ENCODE measurements at places on chromosomes 12 and 14. TPM values are rescaled to one million over a fixed set of nuclear protein-coding genes. Genes with fewer than 3 reads are reported as not detected.

Gene GPRC5D
- not detected for total RNA-seq

Gene OAS1
- 20.5 TPM for total RNA-seq

Gene SERPINA12
- total RNA-seq: not detected

Gene SLC38A1
- total RNA-seq: 10.7 TPM

Gene ETFBKMT
- 4.8 TPM for total RNA-seq

Gene RPL10L
- total RNA-seq: not detected

Gene CLEC4C
- total RNA-seq: 0.33 TPM

Gene NGB
- total RNA-seq: not detected

Gene SIX4
- total RNA-seq: 0.93 TPM

Gene CGRRF1
- 4.9 TPM for total RNA-seq

Gene TBC1D30
- total RNA-seq: 2.2 TPM

Gene PLD4
- 14.5 TPM for total RNA-seq

Gene HAL
- 125 TPM for total RNA-seq

Gene PLEKHG7
- total RNA-seq: 0.17 TPM

Gene TAPBPL
- 9.5 TPM for total RNA-seq

Measured in liver (tissue), 10 donors.